T-cell (primary cell): ENCODE measurements at places on chromosomes 6 and 20. TPM values are rescaled to one million over a fixed set of nuclear protein-coding genes. Genes with fewer than 3 reads are reported as not detected.
A peak's percentile ranks its signal among the peaks of the same experiment; 100 is the strongest.

GRCh38 chr6:127516662-127517273, 2.4 kb downstream of the MTCL3 start:
- peak; percentile 18 for DNase-seq

DNA sequence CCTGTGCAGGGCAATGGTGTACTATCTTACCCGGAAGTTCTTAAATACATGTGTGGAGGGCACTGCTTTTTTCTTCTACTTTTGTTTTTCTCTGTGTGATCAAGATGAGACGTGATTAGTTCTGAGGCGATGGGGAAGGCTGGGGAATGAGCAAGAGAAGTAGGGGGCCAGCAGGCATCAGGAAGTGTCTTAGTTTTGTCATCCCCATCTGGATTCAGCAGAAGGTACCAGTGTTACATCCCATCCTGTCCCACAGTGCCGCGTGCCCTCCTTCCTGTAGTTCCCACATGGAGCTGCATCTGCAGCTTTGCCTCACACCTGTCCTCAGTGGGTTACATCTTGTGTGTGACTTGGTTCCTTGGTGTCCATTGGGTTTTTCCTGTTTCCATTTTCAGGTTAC, 86.9 kb downstream of the FNDC1 start:
- no peak for DNase-seq

DNA sequence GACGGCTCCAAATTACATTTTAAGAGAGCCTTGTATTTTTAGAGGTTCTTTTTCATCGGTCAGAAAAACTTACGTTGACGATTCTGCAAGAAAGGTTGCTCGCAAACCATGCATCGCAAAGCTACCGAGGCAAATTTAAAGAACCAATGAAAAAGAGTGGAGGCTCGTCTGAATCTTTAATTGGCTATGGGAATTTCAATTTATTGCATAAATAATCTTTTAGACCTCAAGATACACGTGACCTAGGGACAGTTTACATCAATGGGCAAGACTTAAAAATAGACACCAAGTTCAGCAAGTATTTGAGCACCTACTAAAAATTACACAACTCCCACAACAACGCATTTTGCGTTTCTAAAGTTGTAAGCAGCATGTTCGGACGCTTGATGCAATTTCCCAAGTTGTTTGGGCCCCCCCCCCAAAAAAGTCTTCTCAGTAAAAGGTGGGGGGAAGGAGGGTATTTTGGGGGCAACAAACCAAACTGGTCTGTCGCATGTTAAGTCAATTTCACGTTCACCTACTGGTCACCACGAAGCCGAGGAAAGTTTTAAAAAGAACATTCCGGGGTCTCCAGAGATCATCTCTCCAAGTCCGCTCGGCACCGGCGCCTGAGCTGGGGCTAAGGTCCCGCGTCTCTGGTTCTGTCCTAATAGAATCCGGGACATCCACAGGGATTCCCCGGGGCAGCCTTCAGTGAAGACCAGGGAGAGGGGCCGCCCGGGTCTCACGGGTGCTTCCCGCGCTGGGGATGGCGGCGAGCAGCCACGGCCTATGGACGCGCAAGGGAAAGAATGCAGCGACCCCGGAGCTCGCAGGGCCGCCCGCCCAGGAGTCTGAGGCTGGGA, 851 bp downstream of the SNX5 start:
- DNase-seq, result no peak

GRCh38 chr20:61554617-61555016, 302.6 kb downstream of the CDH4 start:
- DNase-seq, result no peak

DNA sequence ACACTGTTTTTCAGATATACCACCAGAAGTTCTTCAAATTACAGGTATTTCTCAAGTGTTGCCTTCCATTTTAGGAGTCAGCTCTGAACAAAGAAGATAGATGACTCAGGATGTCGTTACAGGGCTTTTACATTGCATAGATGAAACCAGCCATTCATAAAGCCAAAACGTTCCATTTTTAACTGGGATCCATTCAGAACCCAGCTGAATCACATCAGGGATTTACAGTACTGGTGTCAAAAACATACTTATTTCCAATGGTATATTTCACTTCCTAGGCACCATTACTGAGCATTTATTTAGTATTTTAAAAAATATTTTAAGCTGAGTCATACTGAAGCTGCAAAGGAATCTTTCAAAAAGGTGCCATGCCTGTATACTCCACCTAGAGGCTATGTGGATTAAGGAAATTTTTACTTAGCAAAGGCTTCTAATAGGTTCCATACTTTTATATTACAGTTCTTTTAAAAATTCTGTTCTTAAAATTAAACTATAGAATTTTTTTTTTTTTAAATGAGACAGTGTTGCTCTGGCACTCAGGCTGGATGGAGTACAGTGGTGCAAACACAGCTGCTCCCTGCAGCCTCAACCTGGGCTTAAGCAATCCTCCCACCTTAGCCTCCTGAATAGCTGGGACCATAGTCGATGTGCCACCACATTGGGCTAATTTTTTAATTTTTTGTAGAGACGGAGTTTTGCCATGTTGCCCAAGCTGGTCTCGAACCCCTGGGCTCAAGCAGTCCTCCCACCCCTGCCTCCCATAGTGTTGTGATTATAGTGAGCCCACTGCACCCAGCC, 2.6 kb downstream of the ASF1A start:
- no peak for DNase-seq

Gene SSTR4
- total RNA-seq, result not detected

Gene RALY
- 125 TPM for total RNA-seq

DNA sequence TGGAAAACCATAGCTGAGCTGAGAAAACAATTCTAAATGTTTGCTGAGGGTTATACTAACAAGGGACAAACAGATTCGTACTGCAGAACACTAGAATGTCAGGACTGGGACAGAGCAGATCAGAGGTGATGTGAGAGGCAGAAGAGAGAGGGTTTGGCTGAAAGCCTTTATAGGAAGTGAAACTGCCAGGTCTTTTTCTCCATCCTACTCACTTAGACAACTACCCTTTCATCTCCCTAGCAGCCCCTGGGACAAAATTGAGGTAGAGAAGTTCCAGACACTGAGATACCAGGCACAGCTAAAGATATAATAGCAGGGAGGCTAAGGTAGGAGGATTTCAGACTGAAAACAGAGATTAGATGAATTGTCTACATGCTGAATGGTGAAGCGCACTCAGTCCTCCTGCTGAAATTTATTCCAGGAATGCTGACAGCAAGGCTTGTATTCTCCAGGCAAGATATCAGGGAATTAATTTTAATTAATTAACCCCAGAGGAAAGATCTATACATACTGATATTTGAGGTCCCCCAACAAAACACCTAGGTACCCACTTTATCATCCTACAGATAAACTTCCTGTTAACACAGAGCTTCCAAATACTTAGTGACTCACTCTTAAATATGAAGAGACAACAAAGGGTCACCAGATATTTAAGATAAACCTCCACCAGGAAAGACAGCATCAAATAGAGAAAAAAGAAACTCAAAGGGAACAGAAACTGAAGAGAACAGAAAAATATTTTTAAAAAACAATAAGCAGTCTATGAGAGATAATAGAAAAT, 12.6 kb upstream of the EIF2S2 start:
- no peak for DNase-seq

Gene KLHDC3
- 75.3 TPM for total RNA-seq

Gene DTNBP1
- 20.4 TPM for total RNA-seq

Gene MAK
- not detected for total RNA-seq

GRCh38 chr6:110180228-110181008, at the start of gene CDC40:
Gene CDC40, plus strand, starts transcription at chr6:110180427. Its CDS starts 18 bp downstream, at chr6:110180445.
- peak; percentile 56 for DNase-seq

GRCh38 chr6:7721649-7722048, 4.2 kb upstream of the BMP6 start:
- DNase-seq, result no peak

GRCh38 chr6:50661636-50662035, 51.7 kb upstream of the TFAP2D start:
- DNase-seq, result no peak

Gene PLN
- total RNA-seq, result 0.13 TPM

Gene VSTM2L
- total RNA-seq, result not detected

Gene NFATC2
- 67.0 TPM for total RNA-seq

- DNase-seq, result no peak
Observed at GRCh38 chr6:3808759-3809514, 40.2 kb upstream of the FAM50B start.

GRCh38 chr20:61577065-61577464, 325.0 kb downstream of the CDH4 start:
- DNase-seq, result no peak

GRCh38 chr20:11124849-11125505, 451.2 kb upstream of the JAG1 start:
- no peak for DNase-seq

Gene FAM83B
- total RNA-seq, result not detected

GRCh38 chr20:881051-881782, 34.9 kb downstream of the ANGPT4 start:
- no peak for DNase-seq

Gene SNAP25
- total RNA-seq, result not detected

- no peak for DNase-seq
Observed at GRCh38 chr6:41161380-41161779, 1.5 kb downstream of the TREM2 start.

DNA sequence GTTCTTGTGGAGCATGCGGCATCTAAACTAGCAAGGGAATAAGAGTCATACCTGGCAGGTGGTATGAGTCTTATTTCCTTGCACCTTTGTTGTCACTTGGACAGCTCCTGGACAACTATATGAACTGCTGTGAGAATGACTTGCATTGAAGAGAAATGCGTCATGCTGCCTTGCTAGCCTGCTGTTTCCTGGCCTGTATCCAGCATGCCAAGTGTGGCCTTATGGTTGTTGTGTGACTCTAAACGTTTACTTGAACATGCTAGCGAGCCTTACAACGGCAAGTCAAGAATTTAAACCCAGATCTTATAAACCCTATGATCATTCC, 90.4 kb downstream of the CEP162 start:
- DNase-seq, result no peak
